Right atrium auricular region (tissue), 2 donors: ENCODE measurements at places on chromosomes 4 and X. TPM values are rescaled to one million over a fixed set of nuclear protein-coding genes. Genes with fewer than 3 reads are reported as not detected.

DNA sequence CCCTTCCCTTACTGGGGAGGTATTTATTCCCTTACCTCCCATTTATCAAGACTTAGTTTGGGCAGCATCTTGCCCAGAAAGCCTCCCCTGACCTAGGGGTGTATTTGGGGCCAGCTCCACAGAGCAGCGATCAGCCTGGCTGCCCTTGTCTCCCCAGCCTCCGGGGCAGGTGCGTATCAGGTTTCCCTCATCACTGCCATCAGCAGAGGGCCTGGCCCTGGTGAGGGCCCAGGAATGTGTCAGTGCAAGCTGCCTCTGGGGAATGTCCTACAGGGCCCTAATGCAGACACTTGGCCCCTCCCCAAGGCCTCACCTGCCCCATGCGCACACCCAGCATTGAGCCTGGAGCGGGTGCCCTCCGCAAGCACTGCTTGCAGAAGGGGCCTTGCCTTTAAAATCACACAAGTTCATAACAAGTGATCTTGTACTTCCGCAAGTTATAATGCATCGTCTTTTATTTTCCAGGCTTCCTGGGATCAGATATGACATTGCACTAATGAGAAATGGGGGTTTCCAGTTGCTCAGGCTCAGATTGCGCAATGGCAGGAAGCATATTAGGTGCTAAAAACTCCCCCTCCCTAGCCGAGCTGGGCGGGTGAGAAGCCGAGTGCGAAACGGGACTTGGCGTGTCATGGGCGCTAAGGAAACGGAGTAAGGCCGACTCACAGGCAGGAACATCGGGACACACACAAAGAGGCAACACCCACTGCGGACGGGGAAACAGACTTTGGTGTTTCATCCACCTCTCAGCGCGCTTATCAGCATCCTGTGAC lies 25.4 kb upstream of the AFAP1 start:
- peak; percentile 72 for DNase-seq

GRCh38 chrX:154724993-154725756 lies 25.7 kb downstream of the GAB3 start:
- DNase-seq: no peak

DNA sequence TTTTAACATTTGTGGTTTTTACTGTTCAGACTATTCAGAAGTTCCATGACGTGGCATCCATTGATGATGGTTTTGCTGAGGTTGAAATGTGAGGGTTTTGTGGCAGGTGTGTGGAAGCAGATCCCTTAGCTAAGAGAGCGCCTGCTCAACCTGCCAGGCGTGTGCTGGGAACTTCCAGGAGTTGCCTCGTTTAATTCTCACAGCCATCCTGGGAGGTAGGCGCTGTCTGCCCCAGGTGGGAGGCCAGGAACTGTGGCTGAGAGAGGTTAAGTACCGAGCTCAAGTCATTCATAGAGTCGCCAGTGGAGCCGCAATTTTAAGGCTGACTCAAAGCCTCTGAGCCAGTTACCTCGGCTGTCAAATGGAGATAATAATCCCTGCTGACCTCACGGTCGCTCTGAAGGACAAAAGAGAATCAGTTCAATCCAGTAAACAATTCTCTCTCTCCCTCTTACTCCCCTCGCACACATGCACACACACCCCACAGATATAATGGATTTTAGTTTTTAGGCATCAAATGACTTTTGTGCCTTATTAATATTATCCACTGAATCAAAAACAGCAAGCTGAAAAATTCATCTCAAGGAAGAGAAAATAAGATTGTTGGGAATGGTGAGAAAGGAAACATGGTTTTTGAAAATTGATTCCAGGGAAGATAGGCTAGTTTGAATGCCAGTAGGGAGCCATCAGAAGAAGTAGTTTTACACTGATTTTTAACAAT lies 171.3 kb downstream of the PTTG2 start:
- DNase-seq: no peak

- no peak for DNase-seq
Measured at GRCh38 chr4:172489861-172490260, 676.7 kb downstream of the GALNTL6 start.

- no peak for DNase-seq
Measured at GRCh38 chrX:121245763-121246162, 198.4 kb downstream of the GLUD2 start.

DNA sequence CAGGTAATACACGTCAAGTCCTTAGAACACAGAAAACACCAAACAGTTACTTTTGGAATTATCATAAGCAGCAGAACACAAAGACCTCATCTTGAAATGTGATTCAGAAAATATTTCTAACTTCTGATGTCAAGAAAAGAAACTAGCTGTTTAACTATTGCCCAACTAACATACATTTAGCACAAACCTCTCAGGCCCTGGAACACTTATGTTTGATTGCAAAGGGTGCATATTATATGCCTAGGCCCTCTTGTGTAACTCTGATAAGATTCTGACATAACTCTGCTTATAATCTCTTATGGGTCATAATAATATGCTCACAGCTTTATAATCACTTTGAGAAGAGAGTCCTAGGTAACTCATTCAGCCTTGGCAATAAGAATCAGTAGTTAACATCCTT lies 62.6 kb downstream of the TBC1D9 start:
- no peak for DNase-seq

The FAAH2 gene
- 0.44 TPM for total RNA-seq

The TACR3 gene
- not detected for total RNA-seq
